ENCODE measurements at places on chromosomes 7 and 10.
A peak's percentile ranks its signal among the peaks of the same experiment; 100 is the strongest.

DNA sequence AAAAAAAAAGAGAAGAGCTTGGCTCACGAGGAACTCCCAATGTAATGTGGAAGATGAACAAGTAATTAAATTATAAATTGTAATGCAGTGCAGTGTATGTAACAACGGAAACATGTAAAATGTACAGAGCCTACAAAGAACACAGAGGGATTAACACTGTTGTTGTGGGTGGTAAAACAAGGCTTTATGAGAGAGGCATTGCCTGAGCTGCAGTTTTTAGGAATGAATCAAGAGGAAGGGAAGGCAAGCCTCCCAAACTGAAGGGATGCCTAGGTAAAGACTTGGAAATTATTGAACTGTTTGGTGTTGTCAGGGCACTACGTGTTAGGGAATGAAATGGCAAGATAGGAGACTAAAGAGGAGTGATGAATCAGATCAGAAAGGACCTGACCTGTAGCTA is 213.7 kb downstream of the HTR7 start:
- DNase-seq: no peak

DNA sequence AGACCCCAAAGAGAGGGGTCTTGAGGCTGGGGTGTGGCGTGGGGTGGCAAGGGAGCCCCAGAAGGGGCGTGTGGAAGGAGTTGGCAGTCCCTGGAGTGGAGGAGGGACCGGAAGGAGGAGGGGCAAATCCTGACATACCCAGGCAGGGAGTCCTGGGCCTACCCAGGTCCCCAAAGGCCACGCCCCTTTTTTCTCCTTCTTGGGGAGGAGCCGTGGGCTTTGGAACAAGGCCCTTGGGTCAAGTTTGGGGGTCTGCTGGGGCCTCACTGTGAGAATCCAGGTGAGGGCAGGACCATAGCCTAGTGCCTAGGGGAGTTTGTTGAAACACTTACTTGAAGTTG is 1.2 kb upstream of the SMARCD3 start:
- no peak for DNase-seq

GRCh38 chr10:77511498-77512218 is 126.0 kb downstream of the KCNMA1 start:
- DNase-seq: no peak

- no peak for DNase-seq
These were observed 98.9 kb downstream of the LRMDA start for GRCh38 chr10:75530299-75530698.

GRCh38 chr7:4882169-4883032 is 1.1 kb downstream of the RADIL start:
- peak; percentile 77 for DNase-seq

DNA sequence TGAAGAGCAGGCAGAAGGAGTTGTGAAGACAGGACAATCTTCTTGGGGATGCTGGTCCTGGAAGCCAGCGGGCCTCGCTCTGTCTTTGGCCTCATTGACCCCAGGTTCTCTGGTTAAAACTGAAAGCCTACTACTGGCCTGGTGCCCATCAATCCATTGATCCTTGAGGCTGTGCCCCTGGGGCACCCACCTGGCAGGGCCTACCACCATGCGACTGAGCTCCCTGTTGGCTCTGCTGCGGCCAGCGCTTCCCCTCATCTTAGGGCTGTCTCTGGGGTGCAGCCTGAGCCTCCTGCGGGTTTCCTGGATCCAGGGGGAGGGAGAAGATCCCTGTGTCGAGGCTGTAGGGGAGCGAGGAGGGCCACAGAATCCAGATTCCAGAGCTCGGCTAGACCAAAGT is 1.5 kb downstream of the CHPF2 start:
- no peak for DNase-seq

DNA sequence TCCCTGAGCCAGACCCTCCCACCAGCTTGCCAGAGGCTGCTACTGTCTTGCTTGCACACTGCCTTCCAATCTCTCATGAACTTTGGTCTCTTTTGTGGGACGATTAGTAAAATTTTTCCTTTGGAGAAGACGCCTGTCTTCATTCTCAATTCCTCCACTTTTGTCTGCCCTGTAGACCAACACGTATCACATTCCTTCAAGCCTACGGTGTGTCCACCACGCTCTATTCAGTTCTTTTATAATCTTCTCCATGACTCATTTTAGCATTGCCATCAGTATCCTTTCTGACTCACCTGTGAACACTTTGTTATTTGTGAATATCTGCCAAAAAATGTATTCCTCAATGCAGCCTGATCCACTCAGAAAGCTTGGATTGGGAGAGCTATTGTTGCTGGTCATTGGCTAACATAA is 1.4 kb downstream of the GIMAP5 start:
- no peak for DNase-seq

- no peak for DNase-seq
These were observed 103.8 kb upstream of the PPIF start for GRCh38 chr10:79243181-79244067.

GRCh38 chr10:84328418-84329195 is at the start of gene CCSER2:
Gene CCSER2, plus strand, starts transcription at chr10:84328589. Its CDS starts 42,464 bp downstream, at chr10:84371053.
- peak; percentile 82 for DNase-seq

- DNase-seq: no peak
These were observed 10.4 kb downstream of the WDR91 start for GRCh38 chr7:135200821-135201331.

DNA sequence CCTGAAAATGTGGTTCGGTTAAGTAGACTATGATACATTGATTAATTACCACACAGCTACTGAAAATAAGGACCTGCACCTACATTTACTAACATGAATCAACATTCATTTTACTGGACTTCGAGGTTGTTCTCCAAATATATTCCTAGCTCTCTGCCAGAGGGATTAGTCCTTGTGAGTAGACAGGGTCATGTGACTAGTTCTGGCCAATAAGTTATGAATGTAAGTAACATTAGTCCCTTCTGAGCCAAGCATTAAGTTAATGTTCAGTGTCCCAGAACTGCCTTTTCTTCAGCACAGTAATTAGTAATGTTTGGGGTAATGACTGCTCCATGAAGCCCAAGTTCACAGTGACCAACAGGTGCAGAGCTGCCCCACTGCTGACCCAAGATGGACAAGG is 9.2 kb downstream of the ITIH5 start:
- DNase-seq: no peak

GRCh38 chr7:23349484-23350157 is 50.5 kb downstream of the MALSU1 start:
- peak; percentile 53 for DNase-seq

DNA sequence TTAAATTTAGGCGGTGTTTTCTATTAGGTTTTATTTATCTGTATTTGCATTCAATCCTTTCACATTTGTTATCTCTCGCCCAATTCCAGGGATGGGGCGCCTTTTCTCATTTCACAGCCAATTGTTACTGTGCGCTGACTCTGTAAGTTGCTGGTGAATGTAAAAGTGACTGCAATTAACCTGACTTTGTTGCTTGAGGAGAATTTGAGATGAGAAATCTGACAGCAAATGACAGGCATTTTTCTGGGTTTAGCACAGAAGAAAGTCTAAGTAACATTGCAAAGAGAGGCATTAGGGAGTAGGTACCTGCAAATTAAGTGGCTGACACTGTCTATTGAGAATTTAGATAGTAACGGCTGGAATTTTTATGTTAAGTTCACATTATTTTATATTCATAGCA is 16.6 kb downstream of the FOXP2 start:
- no peak for DNase-seq

DNA sequence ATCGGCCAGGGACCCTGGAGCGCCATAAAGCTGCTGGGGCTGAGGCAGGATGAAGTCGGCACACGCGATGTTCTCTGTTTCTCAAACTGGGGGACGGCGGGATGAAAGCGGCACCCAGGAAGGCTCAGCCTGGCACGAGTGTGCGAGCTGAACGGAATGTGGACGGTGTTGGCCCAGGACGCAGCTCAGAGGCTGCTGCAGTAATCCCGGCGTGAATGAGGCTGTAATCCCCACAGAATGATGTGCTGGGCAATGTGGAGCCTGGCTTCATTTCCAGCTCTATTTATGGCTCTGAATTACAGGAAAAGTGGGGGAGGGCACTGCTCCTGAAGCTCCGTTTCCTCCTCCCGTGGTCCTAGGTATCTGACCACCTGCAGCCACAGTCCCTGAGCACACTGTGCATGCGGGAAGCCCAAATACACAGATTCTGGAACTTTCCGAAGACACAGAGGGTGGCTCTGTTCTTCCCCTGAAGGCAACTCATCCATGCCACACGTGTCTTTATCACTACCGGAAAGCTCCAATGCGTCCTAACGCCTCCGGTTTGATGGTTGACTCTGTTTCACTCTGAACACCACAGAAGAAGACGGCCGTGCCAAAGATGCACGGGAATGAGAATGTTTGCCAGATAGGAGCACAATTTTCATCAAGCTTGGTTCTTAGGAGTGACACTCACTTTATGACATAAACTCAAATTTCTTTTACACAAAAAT is 37.6 kb downstream of the KLF6 start:
- no peak for DNase-seq

GRCh38 chr10:69089638-69090599 is 2.0 kb downstream of the SRGN start:
- DNase-seq: no peak

DNA sequence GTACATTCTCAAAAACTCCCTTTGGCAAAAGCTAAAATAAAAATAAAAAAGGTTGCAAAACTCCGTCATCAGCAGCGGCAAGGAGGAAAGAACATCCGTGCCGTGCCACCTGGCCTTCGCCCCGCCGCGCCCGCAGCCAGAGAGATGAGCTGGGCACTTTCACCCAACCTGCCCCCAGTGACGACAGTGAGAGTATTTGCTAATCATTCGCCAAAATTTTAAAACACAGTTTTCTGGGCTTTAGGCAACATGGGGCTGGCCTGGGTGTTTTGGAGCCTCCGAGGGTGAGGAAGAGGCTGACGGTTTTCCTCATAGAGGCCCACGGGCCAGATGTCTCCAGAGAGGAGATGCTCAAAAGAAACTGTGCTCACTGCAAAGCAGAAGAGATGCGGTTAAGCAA is 128.2 kb downstream of the PRKAG2 start:
- DNase-seq: no peak

- no peak for DNase-seq
These were observed 25.8 kb downstream of the SCIN start for GRCh38 chr7:12596225-12596790.

- no peak for DNase-seq
These were observed 33.7 kb upstream of the CHCHD3 start for GRCh38 chr7:133115596-133115995.
